Activated CD4-positive, alpha-beta memory T cell treated with anti-CD3 and anti-CD28 coated beads for 36 hours (primary cell): ENCODE measurements at places on chromosomes 7 and 10.
A peak's percentile ranks its signal among the peaks of the same experiment; 100 is the strongest.

- DNase-seq, result no peak
These were observed 22.5 kb upstream of the SH3PXD2A start for GRCh38 chr10:103877861-103878260.

DNA sequence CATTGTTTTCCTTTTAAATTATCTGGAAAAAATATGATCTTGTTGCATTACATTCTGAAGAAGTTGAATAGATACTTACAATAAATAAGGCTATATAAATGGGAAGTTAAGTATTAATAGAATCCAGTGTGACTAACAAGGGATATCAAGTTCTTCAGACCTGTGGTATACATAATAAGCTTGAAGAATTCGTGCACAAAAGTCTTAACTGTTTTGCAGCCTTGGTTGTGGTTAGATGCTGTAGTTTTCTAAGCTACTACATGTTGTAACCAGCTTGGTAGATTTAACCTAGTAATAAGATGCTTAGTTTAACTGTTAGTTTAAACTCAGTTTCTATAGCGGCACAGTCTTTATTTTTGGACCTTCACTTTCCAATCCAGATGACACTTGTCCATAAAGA is 106.2 kb upstream of the GLCCI1 start:
- no peak for DNase-seq

- DNase-seq, result no peak
These were observed 206.6 kb upstream of the SH2B2 start for GRCh38 chr7:102080019-102080433.

GRCh38 chr10:9147475-9147874 is 1093.0 kb downstream of the GATA3 start:
- no peak for DNase-seq

GRCh38 chr10:122342293-122343134 is 32.0 kb upstream of the PLEKHA1 start:
- DNase-seq, result peak; percentile 68

- no peak for DNase-seq
These were observed 609.4 kb upstream of the PCDH15 start for GRCh38 chr10:55410415-55410885.

DNA sequence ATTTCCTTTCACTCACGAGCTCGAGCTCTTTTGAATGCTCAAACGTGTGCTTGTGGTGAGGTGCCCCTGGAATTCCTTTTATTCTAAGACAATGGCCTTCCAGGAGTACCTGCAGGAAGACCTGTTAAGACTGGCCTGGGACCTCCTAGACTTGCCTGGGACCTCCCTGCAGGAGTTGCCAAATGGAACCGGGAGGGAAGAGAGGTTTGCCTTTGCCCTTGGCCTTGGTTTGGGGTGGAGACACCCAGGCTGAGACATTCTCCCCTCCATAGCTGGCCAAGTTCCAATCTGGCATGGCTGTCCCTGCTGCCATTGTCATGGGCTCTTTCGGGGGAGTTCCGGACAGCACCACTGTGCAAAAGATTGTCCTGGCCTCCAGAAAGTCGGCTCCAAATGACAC is 39.7 kb downstream of the DNAJB12 start:
- DNase-seq, result no peak

DNA sequence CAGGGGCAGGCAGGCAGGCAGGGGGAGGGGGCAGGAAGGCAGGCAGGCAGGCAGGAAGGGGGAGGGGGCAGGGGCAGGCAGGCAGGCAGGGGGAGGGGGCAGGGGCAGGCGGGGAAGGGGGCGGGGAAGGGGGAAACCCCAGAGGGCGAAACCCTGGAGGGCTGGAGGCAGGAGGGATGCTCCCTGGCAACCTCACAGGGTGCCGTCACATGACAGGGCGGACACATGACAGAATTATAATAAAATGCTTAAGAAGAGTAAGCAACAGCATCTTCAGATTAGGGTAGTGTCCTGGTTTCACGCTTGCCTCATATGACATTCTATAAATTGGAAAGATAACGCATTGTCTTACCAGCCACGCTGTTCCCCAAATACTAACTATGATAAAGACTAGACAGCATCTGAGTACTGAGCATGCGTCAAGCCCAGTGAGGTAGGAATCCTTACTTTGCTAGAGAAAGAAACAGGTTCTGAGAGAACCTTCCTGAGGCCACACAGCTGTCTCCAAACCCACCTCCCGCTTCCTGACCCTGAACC is 131.6 kb downstream of the DIP2C start:
- peak; percentile 60 for DNase-seq

GRCh38 chr10:31921031-31921430 is 7.6 kb downstream of the ARHGAP12 start:
- DNase-seq, result peak; percentile 43

GRCh38 chr7:50676740-50677637 is 105.7 kb downstream of the GRB10 start:
- no peak for DNase-seq

DNA sequence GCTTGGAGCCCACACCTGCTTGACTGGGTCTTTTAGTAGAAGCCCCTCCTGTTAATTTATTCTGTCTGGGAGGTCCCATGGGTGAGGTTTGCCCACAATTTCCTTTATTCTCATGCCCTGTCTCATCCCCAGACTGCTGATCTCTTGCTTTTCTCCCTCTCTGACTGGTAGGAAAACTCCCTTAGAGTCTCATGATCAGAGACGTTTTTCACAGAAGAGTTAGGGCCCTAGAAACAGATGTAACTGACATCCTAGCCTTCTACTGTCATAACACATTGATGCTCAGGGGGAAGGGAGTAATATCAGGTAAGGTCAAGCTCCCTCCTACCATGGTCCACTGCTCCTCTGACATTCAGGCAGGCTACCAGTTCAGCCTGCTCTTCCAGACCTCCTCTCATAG is 43.7 kb upstream of the WASL start:
- DNase-seq, result no peak

GRCh38 chr7:91287371-91288084 is 23.3 kb downstream of the FZD1 start:
- DNase-seq, result no peak

- no peak for DNase-seq
These were observed 48.5 kb upstream of the AQP1 start for GRCh38 chr7:30862995-30863705.

- no peak for DNase-seq
These were observed 361.3 kb upstream of the MKI67 start for GRCh38 chr10:128487517-128487916.

- DNase-seq, result no peak
These were observed 106.0 kb downstream of the NRP1 start for GRCh38 chr10:33228426-33228825.

- DNase-seq, result no peak
These were observed 45.6 kb upstream of the SCIN start for GRCh38 chr7:12524794-12525386.

DNA sequence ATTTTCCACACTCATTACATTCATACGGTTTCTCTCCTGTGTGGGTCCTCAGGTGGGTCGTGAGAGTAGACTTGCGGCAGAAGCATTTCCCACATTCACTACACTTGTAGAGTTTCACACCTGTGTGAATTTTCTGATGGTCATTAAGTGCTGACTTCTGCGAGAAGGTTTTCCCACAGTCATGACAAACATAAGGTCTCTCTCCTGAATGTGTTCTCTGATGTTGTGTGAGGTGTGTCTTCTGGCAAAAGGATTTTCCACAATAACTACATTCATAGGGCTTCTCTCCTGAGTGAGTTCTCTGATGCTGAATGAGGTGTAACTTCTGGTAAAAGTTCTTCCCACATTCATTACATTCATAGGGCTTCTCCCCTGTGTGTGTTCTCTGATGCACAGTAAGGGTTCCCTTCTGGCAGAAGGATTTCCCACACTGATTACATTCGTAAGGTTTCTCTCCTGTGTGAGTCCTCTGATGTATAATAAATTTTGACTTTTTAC is 15.1 kb downstream of the ZNF12 start:
- DNase-seq, result no peak

GRCh38 chr10:76874176-76874575 is 763.4 kb downstream of the KCNMA1 start:
- DNase-seq, result no peak

DNA sequence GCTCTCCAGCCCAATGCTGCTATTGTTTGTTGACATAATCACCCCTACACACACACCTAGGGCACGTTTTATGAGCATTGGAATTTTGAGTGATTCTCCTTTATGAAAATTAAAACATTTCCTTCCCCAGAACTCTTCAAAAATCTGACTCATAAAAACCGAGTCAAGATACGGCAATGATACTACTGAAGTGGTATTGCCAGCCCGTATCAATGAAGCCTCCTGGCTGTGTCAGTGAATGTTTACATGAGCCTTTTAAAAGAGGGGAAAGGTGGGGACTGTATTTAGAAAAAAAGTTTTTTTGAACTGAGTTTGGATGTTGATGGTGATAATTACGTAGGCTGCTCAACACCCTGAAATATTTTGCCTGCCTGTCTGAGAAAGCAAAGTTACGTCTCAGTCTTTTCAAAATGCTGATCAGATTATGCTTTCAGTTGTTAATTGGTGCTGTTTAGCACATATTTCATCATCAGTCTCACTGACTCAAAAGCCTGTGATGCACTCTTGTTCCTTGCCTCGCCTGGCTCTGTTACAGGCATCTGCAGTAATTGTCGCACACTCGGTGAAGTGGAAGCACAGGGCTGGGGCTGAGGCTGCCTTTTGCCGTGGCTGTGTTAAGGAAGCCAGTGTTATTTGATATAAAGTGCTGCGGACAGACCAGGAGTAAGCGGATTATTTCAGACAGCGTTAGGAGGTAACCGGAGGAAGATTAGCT is 157.4 kb upstream of the TCF7L2 start:
- no peak for DNase-seq

- DNase-seq, result no peak
These were observed 61.1 kb upstream of the PDCD4 start for GRCh38 chr10:110810625-110811024.

DNA sequence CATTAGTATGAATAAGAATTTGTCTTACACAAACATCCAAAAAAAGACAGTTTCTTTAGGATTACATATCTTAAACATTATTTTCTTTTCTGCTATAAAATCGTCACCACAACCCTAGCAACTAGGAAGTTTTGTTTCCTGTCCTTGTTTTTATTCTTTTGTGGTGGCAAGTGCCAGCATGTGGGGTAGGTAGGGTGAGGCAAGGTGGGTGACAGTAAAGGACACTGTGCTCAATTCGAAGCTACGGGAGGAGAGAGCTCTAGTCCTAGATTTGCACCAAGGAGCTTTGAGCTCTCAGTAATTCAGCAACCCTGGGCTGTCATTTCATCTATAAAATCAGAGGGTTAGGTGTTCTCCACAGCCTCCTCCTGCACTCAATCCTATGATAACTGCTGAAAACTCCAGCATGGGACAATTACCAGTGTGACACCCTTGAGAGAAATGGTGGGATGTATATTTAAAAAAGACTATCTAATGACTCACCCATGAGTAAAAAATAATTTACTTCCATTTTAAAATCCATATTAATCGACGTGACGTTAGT is 187.1 kb downstream of the FAM107B start:
- DNase-seq, result peak; percentile 35

DNA sequence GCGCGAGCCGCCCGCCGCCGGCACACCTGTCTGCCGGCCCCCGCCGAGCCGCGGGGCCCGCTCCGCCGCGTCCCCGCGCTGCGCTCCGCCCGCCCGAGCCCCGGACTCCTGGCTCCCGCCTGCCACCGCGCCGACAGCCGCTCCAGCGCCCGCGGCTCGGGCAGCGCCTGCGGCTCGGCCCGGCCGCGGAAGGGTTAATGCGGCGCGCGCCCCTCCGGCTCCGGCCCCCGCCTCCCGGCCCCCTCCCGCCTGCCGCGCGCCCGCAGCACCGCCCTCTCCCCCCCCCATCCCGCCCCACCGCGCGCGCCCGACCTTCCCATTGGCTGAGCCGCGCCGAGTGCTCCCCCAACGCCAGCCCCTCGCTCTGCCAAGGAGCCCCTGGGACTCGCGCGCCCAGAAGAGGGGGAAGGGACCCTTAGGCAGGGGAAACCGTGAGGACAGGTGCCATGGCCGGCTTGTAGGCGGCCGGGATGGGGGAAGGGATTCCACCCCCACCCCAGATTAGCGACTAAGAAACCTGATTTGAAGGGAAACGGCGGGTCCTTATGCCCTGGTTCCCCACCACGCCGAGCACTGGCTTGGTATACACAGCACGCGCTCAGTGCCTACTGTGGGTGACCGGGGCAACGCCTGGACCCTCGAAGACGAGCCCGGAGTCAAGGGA is at the start of gene KCNH2:
Gene KCNH2 (minus strand): TSS at position 196 of the 664 bp plus-strand sequence. CDS start 408 bp downstream, outside the sequence.
- DNase-seq, result no peak

DNA sequence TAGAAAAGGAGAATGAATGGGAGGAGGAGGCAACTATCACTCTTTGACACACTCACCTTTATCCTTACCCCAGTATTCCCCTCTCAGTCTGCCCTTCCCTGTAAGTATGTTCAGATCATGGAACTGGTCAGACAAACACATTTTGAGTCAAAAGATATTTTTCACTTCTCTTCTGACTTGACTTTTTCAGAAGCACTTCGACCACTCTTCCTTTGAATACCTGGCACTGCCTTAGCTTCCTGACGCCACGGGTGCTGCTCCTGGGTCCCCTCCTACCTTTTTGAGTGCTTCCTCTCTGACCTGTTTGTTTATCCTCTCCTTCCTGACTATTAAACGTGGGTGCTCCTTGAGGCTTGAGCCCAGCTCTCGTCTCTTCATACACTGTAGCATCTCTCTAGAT is 19.8 kb upstream of the C10orf67 start:
- DNase-seq, result peak; percentile 58

DNA sequence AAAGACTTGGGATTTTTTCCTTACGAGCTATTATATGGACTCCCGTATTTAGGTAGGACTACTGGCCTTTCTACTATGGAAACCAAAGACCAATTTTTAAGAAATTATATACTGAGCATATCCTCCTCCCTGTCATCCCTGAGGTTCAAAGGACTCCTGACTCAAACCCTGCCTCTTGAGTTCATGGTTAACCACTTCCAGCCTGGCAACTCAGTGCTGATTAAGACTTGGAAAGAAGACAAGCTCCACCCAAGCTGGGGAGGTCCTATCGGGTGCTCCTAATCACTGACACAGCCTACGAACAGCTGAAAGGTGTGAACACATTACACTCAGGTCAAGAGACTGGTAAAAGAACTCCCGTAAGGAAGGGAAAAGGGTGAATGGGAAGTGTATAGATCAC is 66.8 kb downstream of the LYZL2 start:
- DNase-seq, result peak; percentile 71

DNA sequence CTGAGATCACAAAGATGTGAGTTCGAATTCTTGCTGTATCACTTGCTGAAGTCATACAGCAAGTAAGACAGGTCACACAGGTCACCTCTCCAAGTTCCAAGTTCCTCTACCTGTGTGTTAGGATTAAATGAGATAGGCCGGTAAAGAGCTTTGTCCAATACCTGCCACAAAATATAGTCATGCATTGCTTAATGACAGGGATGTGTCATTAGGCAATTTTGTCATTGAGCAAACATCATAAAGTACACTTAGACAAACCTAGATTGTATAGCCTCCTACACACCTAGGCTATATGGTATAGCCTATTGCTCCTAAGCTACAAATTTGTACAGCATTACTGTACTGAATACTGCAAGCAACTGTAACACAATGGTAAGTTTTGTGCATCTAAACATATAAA is 469.4 kb downstream of the KCNMA1 start:
- no peak for DNase-seq

GRCh38 chr7:106058928-106059324 is 53.2 kb downstream of the SYPL1 start:
- DNase-seq, result no peak

DNA sequence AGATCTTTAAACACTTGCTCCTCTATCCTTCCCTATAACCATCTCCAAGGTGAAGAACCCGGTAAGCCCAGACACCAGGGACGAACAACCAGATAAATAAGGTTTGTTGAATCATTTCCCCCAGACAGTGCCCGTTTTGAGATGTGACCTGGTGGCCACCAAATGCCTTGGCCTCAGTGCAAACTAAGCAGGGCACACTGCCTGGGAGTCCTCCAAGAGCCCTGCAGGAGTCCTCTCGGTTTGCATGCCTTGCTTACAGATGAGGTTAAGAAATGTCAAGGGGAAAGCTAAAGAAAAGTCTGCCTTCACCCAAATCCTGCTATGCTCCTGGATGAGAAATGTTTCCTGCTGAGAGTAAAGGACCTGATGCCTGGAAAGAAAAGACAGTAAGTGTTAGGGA is 31.6 kb downstream of the SLIT1 start:
- DNase-seq, result no peak
